CD4-positive, alpha-beta T cell treated with Interleukin-12 subunit alpha and Interleukin-12 subunit beta, for 1 hour (primary cell): ENCODE measurements at places on chromosomes 2 and 18.

DNA sequence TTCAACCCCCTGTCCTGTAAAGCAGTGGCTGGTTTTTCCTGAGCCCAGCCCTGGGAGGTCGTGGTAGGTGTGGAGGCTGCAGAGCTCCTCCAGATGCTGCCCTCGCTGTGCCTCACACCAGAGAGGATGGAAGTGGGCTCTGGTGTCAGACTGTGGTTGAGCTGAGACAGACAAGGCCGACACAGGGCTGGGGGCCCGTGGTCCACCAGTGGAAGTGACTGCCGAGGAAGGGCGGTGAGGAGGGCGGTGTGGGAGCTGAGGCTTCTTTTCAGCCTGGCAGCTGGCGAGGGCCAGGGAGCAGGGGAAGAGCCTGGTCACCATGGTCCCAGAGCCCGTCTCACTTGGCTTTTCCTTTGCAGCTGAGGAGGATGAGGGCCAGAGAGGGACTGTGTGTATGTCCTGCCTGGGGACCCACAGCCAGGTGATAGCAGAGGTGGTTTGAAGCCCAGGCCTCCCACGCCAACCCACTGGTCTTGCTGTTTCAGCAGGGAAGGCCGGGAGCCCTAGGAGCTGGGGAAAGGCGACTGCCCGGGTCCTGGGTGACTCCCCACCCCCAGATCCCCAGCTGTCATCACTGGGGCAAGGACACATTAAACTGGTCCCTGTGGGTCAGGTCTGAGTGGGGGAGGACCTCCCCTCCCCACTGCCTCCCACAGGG lies 8.5 kb downstream of the SFTPB start:
- DNase-seq: no peak

- peak; percentile 71 for DNase-seq
Measured at GRCh38 chr2:231708773-231709635, 679 bp downstream of the PTMA start.

GRCh38 chr2:95300450-95300849 lies 3.3 kb downstream of the KCNIP3 start:
- no peak for DNase-seq

DNA sequence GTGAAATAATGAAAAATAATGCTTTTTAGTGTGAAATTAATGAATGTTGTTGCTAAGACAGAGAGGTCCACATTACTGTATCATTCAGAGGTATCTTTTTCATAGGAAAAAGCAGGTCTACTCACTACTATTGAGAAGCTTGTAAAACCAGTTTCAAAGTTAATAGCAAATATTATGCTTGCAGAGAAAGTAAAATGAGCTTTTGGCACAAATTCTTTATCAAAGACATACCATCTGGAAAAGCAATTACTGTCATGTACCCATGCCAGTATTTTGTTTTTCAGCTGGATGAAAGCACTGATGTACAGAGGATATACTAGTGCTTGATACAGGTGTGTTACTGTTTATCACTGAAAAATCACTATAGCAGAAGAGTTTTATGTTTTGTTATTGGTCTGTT lies 77.5 kb downstream of the NCOA1 start:
- no peak for DNase-seq

DNA sequence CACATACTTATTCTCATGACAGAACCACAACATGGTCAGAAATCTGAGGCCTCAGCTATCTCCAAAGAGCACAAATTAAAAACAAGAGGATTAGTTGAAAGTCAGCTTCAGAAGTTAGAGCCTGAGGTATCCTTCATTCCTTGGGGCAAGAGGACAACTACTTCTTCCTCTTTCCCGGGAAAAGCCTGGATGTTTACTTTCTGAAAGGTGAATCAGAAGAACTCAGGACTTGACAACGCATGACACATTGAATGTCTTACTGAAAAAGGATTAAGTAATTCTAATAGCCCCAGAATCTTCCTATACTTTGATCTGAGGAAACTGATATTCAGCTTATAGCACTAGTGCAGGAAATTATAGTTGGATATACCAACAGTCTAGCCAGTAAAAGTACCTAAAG lies 573.2 kb downstream of the METTL4 start:
- DNase-seq: no peak

- DNase-seq: peak; percentile 42
Measured at GRCh38 chr2:213015387-213016165, 135.8 kb downstream of the IKZF2 start.

DNA sequence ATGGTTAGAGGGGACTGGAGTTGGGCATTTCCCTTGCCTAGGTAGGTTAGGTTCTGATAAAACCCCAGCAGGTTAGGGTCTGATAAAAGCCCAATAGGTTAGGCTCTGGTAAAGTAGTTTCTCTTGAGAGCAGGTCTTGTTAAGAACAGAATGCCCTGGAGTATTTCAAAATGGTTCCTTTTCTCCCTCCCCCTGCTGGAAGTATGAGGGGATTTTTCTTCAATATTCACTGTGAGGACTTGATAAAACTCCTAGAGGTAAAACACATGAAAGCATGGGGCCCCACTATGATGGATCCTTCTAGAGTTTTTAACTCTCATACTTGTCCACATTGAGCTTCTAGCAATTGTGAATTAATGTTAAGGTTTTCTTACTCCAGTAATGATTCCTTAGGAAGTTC lies 27.6 kb downstream of the ANKAR start:
- DNase-seq: no peak

GRCh38 chr2:125710561-125710960 lies 945.4 kb upstream of the GYPC start:
- no peak for DNase-seq

DNA sequence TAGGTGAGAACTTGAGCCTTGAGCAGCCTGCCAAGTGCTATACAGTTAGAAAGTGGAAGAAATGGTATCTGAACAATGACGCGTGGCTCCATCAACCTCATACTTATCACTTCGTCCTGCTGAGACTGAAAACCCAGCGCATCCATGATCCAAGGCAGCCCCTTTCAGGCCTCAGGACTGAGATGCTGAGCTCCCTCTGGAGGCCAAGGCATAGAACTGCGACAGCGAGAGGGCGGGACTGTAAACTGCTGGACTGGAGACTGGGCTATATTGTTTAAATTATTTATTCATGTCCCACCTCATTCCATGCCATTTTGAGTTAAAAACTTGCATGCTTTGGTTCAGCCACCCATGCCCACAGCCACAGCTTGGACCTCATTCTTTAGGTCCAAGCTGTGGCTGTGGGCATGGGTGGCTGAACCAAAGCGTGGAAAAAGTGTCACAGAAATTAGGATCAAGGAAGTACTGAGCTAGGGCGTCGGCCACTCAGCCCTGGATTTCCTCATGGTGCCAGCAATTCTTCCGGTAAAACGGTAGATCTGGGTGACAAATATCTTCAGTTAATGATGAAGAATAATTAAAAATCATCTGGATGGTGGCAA lies 195.5 kb downstream of the L3MBTL4 start:
- no peak for DNase-seq

GRCh38 chr2:74457129-74457548 lies 1.1 kb upstream of the WBP1 start:
- no peak for DNase-seq

DNA sequence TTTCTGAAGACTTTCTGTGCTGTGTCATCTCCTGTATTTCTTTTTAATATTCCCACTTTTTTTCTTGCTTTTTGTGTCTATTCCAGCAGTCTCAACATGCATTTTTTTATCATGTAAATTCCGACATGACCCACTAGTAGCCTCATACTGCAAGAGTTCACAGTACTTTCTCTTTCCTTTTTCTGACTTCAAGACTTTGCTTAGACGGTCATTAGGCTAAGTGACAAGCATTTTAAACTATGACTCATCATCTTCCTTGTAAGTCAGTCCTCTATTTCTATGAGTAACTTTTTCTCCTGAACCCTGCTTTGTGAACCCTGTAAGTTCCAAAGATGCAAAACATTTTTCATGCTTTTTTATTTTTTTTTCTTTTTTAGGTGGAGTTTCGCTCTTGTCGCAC lies 381.2 kb downstream of the TXNL1 start:
- no peak for DNase-seq

- no peak for DNase-seq
Measured at GRCh38 chr18:59954755-59955156, 55.0 kb downstream of the PMAIP1 start.

- no peak for DNase-seq
Measured at GRCh38 chr2:127324635-127325034, 30.7 kb upstream of the ERCC3 start.

DNA sequence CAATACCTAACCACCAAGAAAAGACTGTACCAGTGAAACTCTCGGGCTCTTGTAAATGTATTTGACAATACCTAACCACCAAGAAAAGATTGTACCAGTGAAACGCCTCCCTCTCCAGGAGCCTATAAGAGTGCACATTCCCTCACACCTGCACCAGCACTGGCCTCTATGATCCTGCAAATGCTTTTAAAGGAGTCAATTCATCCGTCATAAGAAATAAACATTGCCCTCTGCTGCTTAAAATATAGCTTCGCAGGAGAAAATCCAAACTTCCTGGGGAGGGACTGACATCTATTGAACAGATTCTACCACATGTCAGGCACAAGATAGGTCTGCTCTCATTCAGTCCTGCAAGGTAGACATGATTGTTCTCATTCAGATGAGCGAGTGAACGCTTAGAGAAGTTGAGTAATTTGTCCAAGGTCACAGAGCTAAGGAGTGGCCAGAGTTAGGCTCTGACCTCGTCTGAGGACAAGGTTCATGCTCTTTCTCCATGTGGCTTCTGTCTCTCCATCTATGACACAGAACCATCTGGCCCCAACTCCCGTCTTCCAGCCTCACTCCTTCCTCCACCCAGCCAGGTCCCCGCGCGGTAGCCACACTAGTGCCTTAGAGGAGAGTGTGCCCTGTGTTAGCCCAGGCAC lies 38.7 kb downstream of the MCFD2 start:
- DNase-seq: peak; percentile 20

GRCh38 chr18:63752636-63753035 lies 22.6 kb upstream of the SERPINB7 start:
- DNase-seq: no peak

GRCh38 chr2:229153267-229153666 lies 117.8 kb downstream of the PID1 start:
- no peak for DNase-seq

DNA sequence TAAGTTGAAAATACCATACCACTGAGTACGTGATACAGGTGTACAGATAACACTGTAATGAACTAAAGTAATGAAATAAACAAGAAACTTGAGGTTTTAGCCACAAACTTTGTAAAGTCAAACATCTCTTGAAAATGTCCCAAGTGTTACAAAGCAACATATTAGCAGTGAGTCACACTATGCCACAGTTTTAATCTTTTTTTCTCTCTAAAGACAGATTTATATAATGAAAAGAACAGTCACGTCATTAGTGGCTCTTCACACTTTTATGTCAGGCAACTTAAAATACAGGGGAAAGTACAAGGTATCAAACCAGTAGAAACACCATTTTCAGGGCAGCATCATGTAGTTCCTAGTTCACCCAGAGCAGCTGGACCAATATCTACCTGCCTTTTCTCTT lies 42.1 kb downstream of the RAPH1 start:
- no peak for DNase-seq

DNA sequence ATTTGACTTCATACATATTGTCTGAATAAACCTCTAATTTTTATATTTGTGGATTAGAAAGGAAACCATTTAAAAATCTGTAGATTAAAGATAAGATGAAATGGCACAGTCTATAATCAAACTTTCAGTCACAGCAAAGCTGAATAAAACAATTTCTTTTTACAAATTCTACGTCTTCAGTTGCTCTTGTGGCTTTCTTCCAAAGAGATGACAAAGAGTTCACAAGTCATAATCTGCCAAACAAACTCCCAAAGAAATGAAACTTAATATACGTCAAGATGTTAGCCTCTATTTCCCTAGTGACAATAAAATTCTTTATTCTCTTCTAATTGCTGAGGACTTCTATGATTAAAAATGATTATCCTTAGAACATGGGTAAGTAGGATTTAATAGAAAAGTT lies 66.3 kb downstream of the FIGN start:
- DNase-seq: no peak

DNA sequence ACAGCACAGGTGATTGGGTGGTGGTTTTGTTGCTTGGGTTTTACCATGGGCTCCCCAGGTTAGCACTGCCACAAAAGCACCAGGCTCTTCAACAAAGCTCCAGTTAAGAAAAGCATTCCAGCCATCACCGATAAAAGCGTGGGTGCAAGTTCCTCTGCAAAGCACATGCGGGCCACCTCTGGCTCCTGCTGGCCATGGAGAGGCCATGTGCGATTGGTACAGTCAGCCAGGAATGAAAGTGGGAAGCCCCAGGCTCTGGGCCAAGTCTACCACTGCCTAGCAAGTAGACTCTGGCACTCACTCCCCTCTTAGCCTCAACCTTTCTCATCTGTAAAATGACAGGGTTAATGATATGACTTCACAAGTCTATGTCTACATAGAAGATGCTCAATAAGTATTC lies 36.0 kb downstream of the BCL11A start:
- DNase-seq: no peak

DNA sequence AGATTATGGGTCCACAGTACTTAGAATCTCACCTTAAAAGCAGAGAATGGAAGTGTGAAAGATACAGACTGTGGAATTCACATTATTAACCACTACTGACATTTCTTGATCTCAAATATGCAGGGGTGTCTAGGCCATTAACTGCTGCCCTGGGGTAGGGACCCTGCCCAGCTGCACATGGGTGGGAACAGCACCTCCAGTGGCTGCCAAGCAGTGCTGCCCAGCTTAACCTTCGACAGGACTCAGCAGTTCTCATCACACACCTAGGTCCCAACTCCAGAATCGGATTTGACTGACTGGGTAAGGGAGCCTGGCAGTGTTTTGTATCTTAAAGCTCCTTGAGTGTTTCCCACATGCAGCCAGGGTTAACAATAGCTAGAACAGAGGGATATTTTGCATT lies 14.9 kb downstream of the ERFE start:
- no peak for DNase-seq

DNA sequence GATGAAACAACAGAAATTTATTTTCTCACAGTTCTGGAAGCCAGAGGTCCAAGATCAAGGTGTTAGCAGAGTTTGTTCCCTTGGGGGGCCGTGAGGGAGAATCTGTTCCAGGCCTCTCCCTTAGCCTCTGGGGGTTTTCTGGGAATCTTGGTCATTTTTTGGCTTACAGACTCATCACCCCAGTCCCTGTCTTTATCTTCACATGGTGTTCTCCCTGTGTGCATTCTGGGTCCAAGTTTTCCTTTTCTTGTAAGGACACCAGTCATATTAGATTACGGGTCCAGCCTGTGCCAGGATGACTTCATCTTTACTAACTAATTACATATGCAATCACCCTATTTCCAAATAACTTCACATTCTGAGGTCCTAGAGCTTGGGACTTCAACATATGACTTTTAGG lies 292.5 kb upstream of the TRIB2 start:
- DNase-seq: no peak

GRCh38 chr2:172739661-172740266 lies 4.1 kb downstream of the RAPGEF4 start:
- DNase-seq: no peak

GRCh38 chr18:5155218-5155906 lies 41.7 kb downstream of the AKAIN1 start:
- no peak for DNase-seq

DNA sequence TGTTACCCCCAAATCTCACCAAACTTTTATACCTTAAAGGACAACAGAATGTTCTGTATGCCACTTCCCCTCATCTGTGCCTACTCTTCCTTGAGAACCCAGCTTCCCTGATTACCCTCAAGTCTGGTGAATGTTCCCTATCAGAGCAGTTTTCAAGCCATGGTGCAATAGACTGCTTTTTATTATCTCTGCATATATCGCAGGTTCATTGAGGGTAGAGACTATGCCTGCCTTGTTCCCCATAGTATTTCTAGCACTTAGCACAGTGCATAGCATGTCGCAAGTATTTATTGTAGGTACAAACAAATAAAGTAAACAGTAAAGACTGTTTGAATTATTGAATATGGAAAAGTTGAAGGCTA lies 146.6 kb downstream of the HAUS1 start:
- DNase-seq: no peak
